ENCODE measurements at places on chromosomes 11 and 22.

GRCh38 chr11:76588455-76589325, 81.9 kb downstream of the LRRC32 start:
- DNase-seq = no peak

DNA sequence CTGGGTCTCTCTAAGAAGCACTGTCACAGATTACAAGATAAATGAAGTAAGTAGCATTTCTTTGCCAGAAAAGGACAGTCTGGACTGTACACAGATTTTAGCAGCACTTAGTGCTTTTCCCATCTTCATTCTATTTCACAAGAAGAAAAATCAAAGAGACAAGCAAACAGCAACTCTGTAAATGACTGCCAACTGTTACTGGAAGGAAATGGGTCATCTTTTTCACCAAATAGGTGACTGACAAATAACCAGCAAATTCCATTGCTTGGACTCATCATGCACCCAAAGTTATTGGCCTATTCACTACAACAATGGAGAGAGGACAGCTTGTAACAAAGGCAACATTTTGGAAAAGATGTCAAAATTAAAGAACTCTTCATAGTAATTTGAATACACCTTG, 28.9 kb upstream of the CARD18 start:
- DNase-seq = no peak

GRCh38 chr22:40567106-40567505, 69.4 kb downstream of the MRTFA start:
- DNase-seq = no peak

DNA sequence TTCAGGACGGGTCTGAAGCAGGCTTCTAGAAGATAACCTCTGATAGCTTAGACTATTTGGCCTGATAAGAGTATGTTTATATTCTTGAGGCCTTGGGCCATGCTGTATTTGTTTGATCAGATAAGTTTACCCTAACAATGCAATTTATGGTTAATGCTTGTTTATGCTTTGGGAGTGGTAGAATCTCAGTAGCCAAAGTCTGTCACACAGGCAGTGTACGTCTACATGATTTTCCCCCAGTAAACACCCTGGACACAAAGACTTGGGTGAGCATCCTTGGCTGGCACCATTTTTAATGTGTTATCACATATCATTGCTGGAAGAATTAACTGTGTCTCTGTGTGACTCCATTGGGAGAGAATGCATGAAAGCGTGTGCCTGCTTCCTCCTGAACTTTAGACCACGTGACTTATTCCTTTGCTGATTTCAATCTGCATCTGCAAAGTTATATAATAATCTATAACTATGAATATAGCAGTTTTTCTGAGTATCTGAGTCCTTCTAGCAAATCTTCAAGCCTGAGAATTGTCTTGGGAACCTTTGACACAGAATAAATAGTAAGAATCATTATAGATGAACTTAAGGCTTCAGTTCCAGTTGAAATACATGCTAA, 172.4 kb downstream of the CASP12 start:
- DNase-seq = no peak
